ENCODE measurements at places on chromosomes 4 and X.

DNA sequence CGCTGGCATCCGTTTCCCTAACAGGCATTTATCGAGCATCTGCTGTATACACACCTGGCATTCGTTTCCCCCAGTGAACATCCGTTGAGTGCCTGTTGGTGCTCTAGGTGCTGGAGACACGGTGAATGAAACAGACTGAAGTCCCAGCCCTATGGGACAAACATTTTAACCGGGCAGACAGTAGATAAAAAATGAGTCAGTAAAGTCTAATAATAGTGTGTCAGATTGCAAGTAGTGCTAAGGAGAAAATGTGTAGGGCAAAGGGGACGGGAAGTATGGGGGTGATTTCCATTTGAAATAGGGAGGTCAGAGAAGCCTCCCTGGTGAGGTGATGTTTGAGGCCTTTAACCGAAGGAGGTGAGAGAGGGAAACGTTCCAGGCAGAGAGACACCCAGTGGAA, 5.3 kb upstream of the EBP start:
- DNase-seq, result no peak

DNA sequence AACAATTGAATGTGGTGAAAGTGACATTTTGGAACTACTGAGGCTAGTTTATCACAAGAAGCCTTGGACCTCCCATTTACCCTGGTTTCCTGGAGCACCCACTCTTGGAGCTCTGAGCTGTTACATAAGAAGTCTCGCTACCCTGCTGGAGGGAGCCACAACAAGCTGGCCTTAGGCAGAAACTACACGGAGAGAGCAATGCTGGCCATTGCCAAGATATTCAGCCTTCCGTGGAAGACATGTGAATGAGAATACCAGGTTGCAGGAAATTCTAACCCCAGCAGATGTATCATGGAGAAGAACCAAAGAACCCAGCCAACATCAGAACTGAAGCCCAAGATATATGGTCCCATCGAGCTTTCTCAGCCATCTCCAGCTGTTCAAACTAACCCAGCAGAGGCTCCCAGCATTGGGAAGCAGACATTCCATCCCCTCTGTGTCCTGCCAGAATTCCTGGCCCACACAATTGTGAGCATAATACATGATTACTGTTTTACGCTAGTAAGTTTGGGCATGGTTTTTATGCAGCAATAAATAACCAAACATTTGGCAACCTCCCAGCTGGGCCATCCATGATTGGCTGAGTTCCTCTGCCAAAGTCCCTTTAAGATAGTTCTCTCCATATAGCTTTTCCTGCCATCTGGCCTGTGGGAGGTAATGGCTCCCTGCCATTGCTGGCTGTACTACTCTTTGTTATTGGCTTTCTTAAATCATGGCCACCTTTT, 17.9 kb upstream of the PDE5A start:
- DNase-seq, result peak; percentile 73

- no peak for DNase-seq
Observed at GRCh38 chrX:72001471-72001870, 90.8 kb downstream of the NHSL2 start.

DNA sequence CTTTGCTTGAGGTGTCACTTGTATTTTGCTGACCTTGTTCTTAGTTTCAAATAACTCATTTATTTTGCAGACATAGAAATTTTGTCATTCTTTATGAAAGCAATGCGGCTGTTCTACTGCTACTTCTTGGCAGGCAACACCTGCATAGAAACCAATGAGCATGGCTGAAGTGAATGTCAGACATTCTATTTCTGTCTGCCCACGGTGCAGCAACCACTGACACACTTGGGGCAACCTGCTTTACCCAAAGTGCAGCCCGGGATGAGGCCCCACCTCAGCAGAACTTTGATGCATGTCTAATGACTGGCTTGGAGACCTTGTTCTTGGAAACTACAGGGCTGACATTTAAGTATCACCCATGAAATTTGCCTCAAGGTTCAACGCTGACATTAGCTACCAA, 93.6 kb downstream of the RBM47 start:
- DNase-seq, result no peak

- DNase-seq, result no peak
Observed at GRCh38 chr4:11514779-11515419, 86.2 kb upstream of the HS3ST1 start.

GRCh38 chrX:81411517-81411916, 209.6 kb downstream of the SH3BGRL start:
- DNase-seq, result no peak

DNA sequence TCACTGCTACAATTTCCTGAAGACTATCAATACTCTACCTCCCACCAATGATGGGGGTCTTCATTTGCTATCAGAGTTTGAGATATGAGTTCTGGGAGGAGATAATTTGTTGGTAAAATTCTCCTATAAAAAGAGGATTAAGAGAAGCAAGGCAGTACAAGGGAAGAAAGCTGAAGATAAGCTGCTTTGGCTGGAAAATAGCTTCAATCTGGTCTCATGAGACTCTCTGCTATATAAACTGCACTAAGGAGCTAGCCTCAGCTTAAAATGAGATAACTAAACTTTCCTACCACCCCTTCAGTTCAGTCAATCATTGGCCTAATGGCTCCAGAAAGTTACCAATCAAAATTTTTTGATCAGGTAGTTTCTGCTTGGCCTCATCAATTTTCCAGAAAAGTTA, 2105.0 kb downstream of the ARAP2 start:
- DNase-seq, result no peak

- no peak for DNase-seq
Observed at GRCh38 chr4:101177154-101177553, 170.2 kb downstream of the PPP3CA start.

All from NCI-H2081 treated with DMSO at 0.1 percent for 48 hours (cell line).